ENCODE measurements at places on chromosomes 7 and 10. TPM values are rescaled to one million over a fixed set of nuclear protein-coding genes. Genes with fewer than 3 reads are reported as not detected.

TRIM73 gene
- total RNA-seq = 1.4 TPM

GIMAP4 gene
- total RNA-seq = 46.2 TPM

GRCh38 chr10:77451886-77452285, 185.7 kb downstream of the KCNMA1 start:
- no peak for DNase-seq

GRCh38 chr7:134778941-134779740, at the start of gene CALD1:
Gene CALD1 (plus strand): TSS chr7:134779634. CDS start chr7:134867734, 88,100 bp downstream.
- peak; percentile 84 for DNase-seq

- peak; percentile 33 for DNase-seq
These were observed 2.1 kb downstream of the FRAT1 start for GRCh38 chr10:97321032-97321803.
